ENCODE measurements at places on chromosomes 16 and 17. TPM values are rescaled to one million over a fixed set of nuclear protein-coding genes. Genes with fewer than 3 reads are reported as not detected.

MGRN1 gene
- 28.2 TPM for total RNA-seq

TMEM92 gene
- total RNA-seq = not detected

C1QTNF1 gene
- 14.8 TPM for total RNA-seq

CSF3 gene
- not detected for total RNA-seq

GLP2R gene
- total RNA-seq = 28.5 TPM

KRT23 gene
- not detected for total RNA-seq

PIPOX gene
- 11.8 TPM for total RNA-seq

TMC7 gene
- total RNA-seq = 0.16 TPM

EMC8 gene
- total RNA-seq = 25.2 TPM

GRCh38 chr17:1503699-1504098 lies 11.2 kb upstream of the MYO1C start:
- no peak for DNase-seq

DNA sequence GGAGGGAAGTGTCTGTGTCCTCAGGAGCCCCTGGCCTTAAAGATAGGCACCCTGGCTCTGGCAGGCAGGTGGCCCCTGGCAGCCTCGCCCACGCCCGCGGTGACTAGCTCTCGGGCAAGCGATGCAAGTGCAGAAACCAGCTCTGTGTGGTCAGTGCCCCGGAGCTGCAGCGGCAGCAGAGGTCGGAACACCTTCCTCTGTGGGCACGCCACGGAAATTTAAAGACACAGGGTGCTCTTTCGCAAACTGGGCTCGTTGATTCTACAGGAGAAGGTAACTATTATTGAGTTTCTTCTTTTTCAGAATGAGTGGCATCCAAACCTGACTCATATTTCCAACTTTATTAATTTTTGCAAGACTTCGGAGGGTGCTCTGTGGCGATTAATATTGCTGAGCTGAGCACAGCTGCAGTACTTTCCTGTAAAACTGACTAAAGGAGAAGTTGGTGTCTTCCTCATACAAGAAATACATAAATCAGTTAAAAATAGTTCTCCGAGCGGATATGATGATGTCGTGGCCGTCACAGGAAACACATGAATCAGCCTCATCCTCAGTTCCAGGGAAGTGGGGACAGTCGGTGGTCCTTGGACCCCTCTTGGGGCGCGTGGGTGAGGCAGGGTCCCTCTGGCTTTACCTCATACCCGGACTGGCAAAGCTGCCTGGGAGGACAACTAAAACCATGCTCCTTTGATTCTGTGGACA lies 120.2 kb downstream of the METRNL start:
- peak; percentile 73 for DNase-seq

- no peak for DNase-seq
Measured at GRCh38 chr17:49067163-49067562, 65.4 kb upstream of the B4GALNT2 start.

DNA sequence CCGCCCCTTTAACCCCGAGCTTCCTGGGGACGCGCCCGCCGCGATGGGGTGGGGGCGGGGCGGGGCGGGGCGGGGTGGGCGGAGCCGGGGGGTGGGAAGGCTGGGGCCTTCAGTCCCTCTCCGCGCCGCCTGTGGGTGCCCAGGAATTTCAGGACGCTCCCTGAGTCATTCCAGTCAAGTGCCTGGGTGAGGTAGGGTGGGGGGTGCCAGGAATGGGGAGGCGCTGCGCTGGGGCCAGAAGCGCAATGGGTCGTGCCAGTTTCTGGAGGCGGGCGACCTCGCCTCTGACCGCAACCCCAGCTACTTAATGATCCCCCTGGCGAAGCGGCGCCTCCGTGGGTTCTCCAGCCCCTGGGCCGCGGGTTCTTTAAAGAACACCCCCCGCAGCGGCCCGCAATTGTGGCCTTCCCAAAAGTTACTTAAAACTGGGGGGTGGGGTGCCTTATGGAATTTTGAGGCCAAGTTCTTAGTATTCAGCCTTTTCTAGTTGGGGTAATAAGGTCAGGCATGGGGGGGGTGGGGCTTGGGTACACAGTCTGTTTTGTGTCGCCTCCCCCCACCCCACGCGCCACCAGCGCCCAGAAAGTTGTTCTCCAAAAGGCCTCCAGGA lies 826 bp upstream of the GSE1 start:
- peak; percentile 89 for DNase-seq

DNA sequence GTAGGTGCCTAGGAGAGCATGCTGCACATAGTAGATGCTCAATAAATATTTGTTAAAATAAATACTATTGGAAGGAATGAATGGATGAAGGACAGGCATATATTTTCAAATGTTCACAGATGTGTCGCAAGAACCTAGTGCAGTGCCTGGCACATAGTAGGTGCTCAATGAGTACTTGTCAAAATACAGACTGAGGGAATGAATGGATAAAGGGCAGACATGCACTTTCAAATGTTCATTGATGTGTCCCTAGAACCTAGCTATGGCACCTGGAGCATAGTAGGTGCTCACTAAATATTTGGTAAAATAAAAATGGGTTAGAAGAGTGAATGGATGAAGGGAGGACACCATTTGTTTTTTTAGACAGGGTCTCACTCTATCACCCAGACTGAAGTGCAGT lies 26.1 kb downstream of the XYLT1 start:
- DNase-seq = no peak

DNA sequence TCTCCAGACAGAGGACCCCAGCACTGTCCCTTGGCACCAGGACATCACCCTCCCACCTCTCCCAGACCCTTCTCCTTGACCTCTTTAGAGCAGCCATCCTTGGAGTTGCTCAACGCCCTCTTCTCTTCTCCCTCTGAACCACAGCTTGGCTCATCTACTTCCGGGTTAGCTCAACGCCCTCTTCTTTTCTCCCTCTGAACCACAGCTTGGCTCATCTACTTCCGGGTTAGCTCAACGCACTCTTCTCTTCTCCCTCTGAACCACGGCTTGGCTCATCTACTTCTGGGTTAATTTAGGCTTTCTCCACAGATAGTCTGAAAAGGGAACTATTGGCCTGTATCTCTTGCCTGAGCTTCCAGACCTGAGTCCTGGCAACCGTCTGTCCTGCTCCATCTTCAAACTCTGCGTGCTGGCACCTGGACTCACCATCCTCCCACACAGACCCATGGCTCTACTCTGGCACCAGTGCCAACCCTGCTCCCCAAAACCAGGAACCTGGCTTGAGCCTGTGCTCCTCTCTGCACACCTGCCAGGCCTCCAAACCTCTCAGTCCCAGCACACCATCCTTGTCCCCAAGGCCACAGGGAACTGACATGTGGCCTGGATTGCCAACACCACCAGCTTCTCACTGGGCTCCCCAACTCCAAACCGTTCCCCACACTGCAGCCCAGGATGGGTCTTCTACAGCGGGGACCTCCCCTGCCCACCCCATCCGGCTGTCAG lies 25.3 kb upstream of the FAAP100 start:
- no peak for DNase-seq

DNA sequence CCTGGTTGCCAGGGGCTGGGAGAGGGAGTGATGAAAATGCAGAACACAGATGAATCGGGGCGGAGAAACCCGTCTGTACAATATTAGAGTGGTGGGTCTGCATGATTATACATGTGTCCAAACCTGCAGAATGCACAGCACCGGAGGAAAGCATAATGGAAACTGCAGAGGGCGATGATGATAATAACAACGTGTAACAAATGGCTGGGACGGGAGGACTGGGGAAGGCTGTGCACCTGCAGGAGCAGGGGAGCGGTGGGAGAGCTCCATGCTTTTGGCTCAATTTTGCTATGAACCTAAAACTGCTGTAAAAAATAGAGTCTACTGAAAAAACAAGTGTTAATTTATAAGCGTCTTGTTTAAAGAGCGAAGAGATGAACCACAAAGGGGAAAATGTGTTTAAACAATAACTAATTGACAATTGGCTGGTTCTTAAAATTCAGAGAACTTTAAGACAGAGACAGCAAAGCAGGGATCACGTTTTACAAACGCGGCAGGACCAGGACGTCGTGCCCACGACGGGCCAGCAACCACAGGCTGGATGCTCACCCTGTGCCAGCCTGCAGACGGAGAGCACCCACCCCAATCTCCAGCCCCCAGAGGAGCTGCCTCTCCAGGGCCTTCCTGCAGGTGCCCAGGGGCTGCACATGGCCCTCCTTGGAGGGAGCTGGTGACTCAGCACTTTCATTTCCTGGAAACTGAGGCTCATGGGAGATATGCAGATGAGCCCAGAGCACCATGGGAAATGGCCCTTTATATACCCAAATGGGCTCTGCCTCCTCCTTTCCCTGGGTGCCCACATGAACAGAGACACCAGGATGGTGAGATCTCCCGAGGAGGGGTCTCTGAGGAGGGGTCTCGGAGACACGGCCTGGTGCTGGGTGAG lies at the start of gene TEX19:
Gene TEX19, plus strand, starts transcription at position 783 of the 886 bp plus-strand sequence. CDS start 2,904 bp downstream, outside the sequence.
- DNase-seq = no peak

- peak; percentile 61 for DNase-seq
Measured at GRCh38 chr17:19753661-19754463, 5.8 kb upstream of the ALDH3A1 start.

DNA sequence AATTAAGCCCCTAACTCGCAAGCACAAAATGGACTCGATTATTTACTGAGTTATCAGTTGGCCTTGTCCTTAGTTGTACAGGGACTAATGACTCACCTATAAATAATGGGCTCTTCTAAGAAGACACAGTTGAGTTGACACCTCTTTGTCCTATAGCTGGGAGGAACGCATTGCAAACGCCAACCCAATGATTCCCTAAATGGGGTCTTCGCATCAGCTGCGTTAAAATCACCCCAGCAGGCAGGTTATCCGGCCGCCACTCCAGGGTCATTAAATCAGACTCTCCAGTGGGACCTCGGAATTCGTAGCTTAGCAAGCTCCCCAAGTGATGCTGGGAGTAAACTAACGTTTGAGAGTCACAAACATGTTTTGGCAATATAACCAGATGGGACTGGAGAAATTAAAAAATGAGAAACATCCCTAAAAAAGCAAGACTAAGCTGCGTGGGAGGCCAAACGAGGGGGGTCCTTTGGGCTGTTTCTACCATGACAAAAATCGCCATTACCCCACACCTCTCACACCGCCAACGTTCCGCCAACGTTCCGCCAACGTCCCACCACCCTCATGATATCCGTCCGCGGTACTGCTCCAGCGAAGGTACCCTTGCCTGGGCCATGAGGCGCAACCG lies 932 bp upstream of the NFE2L1 start:
- DNase-seq = peak; percentile 41

DNA sequence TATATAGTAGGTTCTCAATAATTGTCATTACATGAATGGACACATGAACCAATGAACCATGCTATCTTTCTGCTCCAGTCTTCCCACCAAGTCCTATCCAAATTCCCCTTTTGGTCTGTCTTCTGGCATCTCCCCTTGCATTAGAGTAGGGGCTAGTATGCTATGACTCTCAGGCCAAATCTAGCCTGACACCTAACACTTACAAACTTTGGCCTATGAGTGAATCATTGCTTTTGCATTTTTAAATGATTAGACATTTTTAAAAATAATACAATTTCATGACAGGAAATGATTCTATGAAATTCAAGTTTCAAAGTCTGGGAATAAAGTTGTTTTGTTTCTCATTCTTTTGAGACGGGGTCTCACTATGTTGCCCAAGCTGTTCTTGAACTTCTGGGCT lies 102.5 kb upstream of the MAF start:
- DNase-seq = no peak

DNA sequence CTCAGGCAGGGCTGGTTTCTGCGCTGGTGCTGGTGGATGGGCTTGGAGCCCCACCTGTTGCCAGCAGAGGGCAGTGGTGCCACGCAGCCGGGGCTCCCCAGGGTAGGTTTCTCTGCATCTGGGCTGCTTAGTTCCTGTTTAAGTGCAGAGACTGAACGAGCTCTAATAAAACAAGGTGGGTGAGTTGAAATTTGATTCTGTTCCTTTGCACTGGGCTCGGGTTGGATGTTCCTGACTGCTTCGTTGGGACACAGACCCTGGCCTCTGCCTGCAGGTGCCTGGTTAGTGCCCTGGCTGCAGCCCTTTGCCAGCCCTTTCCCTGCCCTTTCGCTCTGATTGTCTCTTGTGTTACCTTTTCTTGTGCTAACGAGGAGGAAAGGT lies 30.0 kb downstream of the TBCD start:
- DNase-seq = peak; percentile 88

- DNase-seq = peak; percentile 70
Measured at GRCh38 chr17:81340607-81341515, 45.8 kb upstream of the SLC38A10 start.

DNA sequence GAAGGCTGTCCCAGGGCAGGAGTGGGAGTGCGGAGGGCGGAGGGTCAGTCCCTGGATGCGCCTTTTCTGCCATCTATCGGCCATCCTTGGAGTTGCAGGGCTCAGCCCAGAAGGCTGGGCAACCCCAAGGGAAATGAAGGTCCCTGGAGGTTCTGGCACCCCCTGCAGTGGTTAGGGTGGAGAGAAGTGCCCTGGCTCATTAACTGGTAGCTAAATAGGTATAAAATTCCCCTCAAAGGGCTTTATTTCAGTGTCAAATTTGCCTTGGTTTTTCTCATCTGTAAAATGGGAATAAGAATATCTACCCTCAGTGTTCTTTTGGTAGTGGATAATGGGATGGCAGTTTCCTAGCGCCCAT lies 22.4 kb downstream of the C17orf75 start:
- DNase-seq = peak; percentile 84

GRCh38 chr16:86252596-86252995 lies 257.7 kb upstream of the FOXF1 start:
- no peak for DNase-seq

DNA sequence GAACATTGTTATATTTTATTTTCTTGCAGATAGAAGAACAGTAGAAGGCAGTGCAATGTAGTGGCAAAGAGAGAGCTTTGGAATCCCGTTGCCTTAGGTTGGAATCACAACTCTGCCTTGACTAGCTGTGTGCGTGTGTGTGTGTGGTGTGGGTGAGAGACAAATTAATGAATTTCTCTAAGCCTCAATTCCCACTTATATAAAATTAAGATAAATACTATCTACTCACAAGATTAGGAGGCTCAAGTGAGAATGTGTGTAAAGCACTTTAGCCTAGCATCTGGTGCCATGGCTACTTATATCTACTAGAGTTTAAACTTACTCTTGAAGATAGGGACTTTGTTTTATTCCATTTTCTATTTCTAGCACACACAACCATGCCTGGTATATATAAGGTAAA lies 12.8 kb downstream of the CPD start:
- DNase-seq = no peak

- DNase-seq = no peak
Measured at GRCh38 chr17:59493867-59494266, 71.5 kb upstream of the DHX40 start.

DNA sequence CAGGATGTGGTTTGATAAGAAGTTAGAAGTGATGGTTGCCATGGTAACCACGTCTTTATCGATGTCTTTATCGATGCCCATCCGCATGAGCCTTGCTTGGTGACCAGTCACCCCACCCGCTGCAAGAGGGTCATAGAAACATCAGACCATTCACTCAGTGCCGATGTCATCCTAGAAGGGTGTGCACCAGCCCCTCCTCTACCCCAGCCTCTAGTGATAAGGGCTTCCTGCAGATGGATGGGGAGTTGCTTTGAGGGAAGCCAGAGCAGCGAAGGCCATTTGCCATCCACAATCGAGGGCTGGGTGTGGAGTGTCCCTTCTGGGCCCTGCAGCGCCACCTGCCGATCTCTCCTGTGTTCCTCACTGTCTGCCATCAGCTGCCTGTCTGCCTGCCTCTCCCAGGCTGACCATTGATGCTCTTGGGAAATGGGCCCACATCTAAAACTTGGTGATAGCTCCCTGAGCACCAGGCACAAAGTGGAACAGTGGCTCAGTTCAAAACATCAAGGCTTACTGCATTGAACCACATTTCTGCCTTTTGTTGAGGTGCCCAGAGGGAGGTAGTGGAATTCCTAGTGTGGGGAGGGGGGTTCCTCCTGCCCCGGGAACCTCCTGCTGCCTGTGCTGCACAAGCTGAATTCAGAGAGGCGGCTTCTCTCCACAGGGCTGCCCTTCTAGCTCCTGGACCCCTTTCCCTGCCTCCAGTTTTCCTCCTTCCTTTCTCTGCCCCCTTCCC lies 8.9 kb downstream of the CALB2 start:
- no peak for DNase-seq

Data from sigmoid colon (tissue), 7 donors.